Activated gamma-delta T cell (primary cell): ENCODE measurements at places on chromosomes 16 and 17.

DNA sequence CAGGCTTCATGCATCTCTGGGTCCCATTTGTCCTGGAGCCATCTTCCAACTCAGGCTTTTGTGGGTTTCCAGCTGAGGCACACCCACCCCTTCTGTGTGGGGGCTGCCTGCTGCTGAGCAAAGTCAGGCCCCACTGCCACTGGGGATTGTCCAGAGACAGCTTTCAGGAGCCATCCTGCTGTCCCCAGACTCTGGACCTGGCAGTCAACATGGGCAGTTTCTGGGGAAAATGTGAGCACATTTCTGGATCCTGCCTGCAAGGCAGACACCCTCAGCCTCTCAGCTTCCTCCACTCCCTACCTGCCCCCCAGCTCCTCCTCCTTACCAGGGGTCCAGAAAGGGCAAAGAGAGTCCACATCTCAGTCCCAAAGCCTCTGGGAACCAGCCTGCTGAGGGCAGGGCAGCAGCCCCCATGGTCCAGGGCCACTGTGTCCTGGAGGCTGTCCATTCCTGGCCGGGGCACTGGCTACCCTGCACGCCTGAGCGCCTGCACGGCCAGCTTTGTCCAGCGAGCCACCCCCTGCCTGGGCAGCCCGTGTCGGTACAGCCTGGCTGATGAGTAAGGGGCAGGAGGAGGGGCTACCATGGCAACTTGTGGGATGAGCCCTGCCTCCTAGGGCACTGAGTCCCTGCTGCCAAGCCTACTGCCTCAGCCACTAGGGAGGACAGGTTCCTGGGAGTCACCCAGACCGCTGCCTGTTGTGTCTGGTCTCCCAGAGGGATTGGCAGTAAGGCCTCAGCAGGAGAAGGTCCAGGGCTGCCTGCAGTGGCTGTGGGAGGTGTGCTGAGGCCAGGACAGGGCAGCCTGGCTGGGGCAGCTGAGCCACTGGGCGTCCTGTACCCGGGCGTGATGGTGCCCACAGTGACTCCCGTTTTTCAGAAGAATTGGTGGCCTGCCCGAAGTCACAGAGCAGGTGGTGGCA lies at the start of gene SLC47A2:
Gene SLC47A2 (minus strand): TSS at position 477 of the 923 bp plus-strand sequence. CDS start 29 bp downstream, at position 448.
- DNase-seq, result no peak

GRCh38 chr17:49692751-49693150 lies 14.9 kb upstream of the SPOP start:
- no peak for DNase-seq

DNA sequence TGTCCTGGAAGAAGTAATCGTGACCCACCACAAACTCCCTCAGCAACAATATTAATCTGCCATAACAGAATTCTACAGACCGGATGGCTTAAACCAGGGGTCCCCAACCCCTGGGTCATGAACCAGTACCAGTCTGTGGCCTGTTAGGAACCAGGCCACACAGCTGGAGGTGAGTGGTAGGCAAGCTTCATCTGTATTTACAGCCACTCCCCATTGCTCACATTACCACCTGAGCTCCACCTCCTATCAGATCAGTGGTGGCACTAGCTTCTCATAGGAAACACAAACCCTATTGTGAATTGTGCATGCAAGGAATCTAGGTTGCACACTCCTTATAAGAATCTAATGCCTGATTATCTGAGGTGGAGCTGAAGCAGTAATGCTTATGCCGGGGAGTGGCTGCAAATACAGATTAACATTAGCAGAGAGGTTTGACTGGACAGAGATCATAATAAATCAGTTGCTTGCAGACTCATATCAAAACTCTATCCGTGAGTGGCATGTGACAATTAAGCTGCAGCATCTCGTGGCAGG lies 74.5 kb downstream of the NOG start:
- no peak for DNase-seq

GRCh38 chr16:2482708-2483534 lies 8.0 kb downstream of the TBC1D24 start:
- no peak for DNase-seq

DNA sequence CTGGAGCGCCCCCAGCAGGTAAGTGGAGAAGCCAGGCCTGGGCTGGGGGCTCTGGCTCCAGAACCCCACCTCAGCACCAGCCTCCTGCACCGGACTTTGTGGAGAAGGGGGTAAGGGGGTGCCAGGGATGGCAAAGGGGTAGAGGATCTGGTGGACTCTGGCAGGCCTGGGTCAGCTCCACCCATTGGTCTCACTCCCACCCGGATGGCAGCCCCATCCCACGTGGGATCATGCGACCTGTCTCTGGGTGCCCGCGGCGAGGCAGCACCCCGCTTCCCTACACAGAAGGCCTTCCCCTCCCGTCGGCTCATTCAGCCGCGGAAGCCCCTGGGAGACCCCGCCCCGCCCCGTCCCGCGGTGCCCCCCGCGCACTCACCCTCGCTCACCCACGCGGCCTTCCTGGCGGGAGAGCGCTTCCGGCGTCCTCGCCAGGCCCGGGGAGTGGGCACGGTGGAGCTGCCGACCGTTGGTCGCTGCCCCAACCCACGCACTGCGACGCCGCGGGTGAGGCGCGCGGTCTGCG lies 498 bp upstream of the PLEKHG4 start:
- DNase-seq, result no peak
